Stimulated activated CD8-positive, alpha-beta memory T cell treated with anti-CD3 and anti-CD28 coated beads, Interleukin-15, amount 100 ng/mL, for 4 hours (primary cell): ENCODE measurements at places on chromosomes 3 and 15.

DNA sequence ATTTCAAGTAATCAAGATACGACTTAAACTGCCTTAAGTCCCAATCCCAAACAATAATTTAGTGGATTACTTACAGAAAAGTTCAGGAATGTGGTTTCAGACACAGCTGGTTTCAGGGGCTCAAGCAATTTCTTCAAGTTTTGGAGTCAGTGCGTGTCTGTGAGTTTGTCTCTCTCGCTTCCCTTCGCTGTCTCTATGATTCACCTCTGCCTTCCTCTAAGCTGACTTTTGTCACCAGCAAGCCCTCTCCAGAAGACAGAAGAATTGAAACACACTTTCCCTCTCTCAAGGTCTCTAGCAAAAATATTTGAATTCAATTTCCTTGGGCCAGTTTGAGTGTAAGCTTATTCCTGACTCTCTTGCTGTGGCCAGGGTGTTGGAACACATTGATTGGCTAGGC lies 392.4 kb downstream of the EDEM1 start:
- DNase-seq = no peak

DNA sequence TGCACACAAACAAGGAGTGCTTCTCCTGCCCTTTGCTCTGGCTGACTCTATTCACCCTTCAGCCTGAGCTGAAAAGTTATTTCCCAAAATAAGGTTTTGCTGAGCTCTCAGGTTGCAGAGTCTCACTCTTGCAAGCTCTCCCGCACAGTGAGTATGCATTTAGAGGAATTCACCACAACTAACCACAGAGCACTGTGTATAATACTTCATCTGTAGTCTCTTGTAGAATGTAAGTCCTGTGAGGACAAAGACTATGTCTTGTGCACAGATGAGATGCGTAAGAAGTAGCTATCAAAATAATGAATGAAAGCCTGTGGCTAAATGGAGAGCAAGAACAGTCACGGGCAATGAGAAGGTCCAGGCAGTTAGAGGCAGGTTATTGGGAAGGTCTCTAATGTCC lies 156.5 kb upstream of the SLCO3A1 start:
- no peak for DNase-seq

GRCh38 chr15:94001255-94001801 lies 230.0 kb upstream of the MCTP2 start:
- DNase-seq = no peak

GRCh38 chr3:123156276-123156995 lies 45.3 kb upstream of the SEC22A start:
- no peak for DNase-seq

DNA sequence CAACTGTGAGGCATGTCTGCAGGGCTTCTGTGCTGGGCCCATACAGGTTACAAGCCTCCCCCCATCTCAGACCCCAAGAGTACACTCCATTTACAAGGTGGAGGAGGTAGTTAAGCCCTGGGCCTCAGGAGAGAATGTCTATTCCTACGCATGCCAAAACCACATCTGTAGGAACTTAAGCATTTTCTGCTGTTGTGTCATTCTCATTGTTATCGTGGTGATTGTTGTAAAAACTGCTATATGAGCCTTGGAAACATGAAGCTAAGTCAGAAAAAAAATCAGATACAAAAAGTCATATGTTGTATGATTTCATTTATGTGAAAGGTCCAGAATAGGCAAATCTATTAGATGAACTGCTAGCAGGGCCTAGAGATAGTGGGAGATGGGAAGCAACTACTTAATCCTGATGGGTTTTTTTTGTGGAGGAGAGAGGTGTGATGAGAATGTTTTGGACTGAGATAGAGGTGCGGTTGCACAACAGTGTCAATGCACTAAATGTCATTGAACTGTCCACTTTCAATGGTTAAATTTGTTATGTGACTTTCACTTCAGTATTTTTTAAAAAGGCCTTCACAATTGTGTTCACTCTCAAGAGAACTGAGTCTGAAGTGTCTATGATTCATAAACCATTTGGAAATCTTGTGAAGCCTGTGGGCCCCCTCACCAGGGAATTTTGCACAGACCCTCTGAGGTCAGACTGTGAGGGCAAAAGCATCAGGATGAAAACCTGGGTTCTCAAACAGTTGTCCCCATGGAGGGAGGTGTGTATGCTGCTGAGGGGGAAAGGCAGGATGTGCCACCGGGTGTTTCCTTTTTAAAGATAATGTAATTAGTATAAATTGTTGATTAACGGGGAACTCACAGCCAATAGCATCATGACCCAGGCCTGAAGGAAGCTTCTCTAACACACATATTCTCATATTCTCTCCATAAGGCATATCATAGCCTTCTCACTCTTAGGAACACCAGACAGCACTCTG lies 3.2 kb downstream of the RTP3 start:
- no peak for DNase-seq

DNA sequence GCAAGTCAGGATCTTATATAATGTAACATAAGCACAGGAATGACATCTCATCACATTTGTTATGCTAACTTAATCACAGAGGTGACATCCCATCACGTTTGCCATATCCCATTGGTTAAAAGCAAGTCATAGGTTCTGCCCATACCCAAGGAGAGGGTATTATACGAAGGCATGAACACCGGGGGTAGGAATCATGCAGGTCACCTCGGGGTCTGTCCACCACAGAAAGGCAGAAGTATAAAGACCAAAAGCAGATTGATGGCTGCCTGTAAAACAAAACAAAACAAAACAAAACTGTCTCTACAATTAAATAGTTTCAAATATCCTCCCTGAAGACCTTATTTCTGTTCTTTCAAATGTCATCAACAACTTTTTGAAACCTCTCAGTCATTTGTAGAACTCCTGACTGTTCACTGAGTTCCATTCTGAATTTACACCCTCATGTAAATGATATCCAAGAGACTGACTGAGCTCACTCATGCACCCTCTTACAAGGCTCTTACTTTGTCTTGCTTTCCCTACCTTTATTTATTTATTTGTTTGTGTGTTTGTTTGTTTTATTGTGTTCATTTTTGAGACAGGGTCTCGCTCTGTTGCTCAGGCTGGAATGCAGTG lies 22.7 kb upstream of the ZNF639 start:
- DNase-seq = no peak

DNA sequence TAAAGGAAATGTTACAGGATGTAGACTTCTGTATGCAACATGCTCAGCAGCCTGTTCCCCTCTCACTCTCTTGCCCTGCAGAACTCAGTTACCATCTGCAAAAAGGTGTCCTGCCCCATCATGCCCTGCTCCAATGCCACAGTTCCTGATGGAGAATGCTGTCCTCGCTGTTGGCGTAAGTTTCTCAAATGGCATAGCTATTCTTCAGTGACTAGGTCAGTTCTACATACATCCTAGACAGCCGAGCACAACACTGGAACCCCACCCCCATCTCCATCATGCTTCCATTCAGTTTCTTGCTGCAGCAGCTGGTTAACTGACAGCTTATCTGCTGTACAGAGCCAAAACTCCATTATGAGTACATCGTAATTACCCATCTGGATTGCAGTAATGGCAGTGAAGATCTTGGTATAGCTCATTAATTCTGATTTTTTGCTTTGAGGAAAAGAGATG lies 4.5 kb downstream of the THBS1 start:
- DNase-seq = no peak

DNA sequence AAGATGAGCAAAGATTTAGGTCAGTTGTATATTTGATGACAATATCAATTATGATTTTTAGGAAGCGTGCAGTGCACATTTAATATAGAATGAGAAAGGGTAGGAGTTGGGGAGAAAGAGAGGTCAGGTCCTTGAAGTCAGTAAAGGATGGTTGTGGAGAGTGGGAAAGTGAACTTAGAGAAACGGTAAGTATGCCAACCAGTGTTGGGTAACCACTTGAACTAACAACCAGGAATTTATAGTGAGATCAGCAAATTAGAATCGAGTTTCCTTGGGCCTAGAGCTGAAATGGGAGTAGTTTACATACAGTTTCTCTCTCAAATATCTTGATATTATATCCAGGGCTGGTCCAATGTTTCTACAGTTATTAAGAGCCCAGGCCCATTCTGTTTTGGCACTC lies 188.5 kb upstream of the RBMS3 start:
- DNase-seq = no peak

DNA sequence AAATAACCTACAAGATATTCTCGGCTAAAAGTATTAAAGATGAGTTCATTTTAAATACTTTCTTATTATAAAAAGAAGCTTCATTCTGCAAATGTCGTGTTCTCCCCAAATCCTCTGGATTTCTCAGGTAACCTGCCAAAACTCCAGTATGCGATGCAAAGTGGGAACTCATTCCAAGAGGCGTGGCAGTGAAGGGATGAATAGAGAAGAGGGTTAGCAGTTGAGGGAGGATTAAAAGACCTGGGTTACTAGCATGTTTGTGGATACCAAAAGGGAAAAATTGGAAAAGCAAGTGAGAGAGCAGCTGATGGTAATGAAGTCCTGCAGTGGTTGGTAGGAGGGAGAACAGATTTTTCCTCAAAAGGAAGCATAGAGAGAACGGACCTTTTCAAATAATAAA lies 61.6 kb downstream of the ATP2C1 start:
- no peak for DNase-seq

DNA sequence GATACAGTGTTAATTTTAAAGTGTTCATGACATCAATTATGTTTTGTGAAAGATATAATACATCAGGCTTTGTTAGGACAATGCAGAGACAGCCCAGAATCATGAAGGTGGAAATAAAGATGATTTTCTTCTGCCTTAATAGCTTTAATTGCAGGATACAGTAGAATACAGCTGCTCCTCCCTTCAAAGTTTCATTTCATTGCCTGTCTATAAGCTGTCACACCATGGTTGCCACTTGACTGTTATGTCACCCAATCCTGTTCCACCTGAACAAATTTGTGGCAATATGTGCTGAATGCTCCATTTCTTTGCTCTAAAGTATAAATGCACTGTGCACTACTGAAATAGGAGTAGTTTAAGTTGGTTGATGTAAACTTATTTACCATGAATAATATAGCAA lies 537.8 kb upstream of the ROBO2 start:
- no peak for DNase-seq

- no peak for DNase-seq
Observed at GRCh38 chr15:70613271-70613670, 150.1 kb downstream of the UACA start.

- no peak for DNase-seq
Observed at GRCh38 chr15:96774216-96774615, 443.7 kb downstream of the NR2F2 start.

- DNase-seq = no peak
Observed at GRCh38 chr3:10371167-10371566, 50.3 kb upstream of the SEC13 start.

GRCh38 chr3:188241072-188241471 lies 87.1 kb downstream of the LPP start:
- DNase-seq = no peak

DNA sequence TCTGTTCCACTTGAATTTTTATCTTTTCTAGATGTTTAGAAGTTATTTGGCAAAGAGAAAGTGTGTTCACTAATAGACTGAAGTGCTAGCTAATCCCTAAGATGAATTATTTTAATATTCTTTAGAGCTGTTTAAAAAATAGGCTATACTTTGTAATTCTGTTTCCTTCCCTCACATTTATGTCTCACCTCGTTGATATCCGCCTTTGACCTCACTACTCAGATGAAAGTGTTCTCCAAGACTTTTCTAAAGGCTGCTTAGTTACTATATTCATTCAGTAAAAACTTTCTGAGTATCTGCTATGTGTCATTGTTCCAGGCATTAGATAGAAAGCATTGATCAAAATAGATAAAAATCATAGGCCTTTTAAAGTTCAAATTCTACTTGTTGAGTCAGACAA lies 38.3 kb downstream of the HMG20A start:
- no peak for DNase-seq

GRCh38 chr3:192042116-192042515 lies 581.2 kb downstream of the PYDC2 start:
- no peak for DNase-seq

GRCh38 chr3:107928084-107928445 lies 162.8 kb downstream of the CD47 start:
- DNase-seq = no peak

DNA sequence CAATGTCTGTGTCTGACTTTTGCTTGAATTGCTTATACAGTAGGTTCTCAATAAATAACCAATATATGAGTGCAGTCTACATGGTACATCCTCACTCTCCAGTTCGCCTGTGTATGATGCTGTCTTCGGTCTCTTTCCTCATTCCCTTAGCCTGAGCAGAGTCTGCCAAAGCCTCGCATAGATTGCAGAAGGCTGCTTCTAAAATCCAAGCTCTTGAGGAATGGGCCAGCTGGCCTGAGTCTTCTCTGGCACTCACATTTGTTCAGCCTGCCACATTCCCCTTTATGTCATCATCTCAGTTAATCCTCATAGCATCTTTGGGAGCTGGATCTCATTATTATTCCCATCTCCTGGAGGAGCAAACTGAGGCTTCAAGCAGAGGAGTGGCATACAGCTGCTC lies 27.2 kb upstream of the ADAMTS7 start:
- DNase-seq = no peak

DNA sequence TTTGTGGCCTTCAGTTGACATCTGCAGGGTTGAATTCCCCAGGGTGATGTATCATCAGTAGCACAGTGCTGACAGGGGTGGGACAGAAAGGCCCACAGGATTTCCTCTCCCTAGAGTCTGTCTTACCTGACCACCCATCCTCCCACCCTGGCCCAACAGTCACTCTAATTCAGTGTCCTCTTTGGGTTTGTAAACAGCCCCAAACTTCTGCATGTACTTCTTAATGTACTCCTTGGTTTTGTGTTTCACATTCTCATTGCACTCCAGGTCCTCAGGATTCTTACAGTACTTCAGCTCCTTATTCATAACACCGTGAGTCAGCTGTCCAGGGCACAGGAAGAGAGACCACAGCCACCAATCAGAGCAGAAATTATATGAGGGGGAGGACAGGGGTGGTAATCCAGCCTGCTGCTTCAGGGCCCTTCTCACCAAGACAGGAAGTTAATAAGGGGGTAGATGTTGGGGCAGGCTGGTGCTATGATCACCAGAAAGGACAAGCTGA lies 37.5 kb downstream of the NBEAL2 start:
- no peak for DNase-seq

GRCh38 chr3:125087768-125088391 lies 32.1 kb upstream of the HEG1 start:
- no peak for DNase-seq

GRCh38 chr3:56468184-56469106 lies at the start of gene ERC2:
Gene ERC2, minus strand, starts transcription at chr3:56468467.
- DNase-seq = no peak
